ENCODE measurements at places on chromosomes 6 and 20.
A peak's percentile ranks its signal among the peaks of the same experiment; 100 is the strongest.

DNA sequence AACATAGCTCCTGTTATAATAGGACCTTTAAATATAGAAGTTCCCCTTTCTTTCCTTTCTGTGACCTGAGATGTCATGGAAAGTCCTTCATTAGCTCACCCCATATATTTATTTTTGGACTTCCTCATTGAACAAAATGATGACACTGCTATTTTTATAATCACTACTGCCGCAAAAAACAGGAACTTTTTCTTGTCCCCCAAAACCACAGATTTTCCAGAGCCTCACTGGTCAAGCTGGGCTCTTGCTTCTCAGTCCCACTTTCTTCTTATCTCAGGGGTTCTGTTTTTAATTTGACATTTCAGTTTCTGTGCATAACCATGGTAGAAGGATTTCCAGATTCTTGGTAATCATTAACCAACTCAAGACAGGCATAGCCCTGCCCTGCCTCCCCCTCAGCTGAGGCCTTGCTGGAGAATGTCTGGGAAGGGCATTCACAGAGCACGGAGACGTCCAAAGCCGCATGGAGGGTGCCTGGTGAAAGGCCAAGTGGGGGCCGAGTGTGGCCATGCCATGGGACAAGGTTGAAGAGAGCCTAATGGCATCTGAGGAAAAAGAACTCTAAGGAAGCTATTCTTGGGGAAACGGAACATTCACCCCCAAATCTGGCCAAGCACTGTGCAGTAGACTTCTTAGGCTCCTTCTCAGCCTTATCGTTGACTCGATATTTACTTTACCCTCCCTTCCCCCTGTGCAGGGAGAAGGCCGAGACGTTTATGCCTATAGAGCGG, 73.7 kb downstream of the EDN1 start:
- DNase-seq: no peak

DNA sequence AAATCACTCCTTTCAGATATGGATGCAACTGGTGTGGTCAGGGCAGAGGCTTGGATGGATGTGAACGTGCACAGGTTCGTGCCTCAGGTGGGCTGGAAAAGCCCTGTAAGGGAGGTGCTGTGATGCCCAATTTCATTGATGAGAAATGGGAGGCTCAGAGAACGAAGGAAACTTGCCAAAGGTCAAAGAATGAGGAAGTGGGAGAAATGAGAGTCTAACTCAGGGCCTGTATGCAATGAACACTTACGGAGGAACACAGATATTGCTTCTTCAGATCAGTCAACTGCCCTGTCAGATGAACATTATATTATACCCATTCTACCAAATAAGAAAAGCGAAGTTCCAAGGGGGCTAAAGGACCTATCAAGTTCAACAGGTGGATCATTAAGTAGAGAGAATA, 134.7 kb downstream of the RCAN2 start:
- DNase-seq: no peak

GRCh38 chr6:30646450-30647241, at the start of gene C6orf136:
C6orf136 (plus strand) TSS chr6:30647133; CDS start chr6:30647232, 99 bp downstream.
- DNase-seq: peak; percentile 94

- no peak for DNase-seq
Measured at GRCh38 chr6:169186496-169187169, 67.0 kb downstream of the THBS2 start.

DNA sequence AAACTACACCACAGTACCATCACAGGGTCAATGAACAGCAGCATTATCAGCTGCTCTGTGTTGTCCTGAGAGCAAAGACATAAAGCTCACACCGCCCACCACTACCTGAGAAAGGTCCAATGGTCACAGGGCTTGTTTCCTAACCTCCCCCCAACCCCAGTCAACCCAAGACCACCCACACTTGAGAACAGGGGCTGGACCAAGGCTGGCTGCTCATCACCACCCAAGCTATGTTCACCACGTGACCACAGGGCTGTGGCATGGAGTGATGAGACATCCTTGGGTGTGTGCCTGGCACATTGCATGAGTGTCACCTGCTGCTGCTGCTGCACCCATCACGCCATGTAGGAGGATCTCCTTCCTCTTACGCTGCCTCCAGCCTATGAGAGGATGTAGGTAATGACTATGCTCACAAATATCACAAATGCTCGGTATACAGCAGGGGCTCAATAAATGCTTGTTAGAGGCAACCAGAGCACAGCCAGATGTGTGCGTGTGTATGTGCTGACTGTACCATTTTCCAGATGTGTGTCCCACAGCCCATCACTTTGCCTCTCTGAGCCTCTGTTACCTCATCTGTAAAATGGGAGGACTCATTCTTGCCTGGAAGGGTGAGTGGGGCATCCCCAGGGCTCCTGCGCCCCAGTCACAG, 23.3 kb upstream of the SIRPA start:
- no peak for DNase-seq

GRCh38 chr6:89944826-89945407, 50.6 kb downstream of the GJA10 start:
- DNase-seq: no peak

GRCh38 chr6:165186041-165186440, 123.4 kb downstream of the C6orf118 start:
- no peak for DNase-seq

DNA sequence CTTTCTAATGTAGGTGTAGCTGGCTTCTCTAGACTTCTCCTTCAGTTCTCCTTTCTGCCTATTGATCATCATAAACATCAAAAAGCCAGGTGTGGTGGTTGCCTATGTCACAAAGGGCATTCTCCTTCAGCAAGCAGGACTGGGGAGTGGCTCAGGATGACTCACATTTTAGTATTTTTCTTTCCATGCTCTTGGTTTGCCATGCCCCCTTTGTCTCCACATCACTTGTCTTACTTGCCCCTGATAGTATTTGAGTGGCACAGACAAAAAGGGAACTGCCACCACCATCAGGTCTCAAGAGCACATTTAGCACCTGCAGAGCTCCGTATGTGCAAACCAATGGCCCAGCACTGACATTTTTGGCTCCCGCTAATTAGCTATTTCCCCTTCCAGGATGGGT, 698.8 kb downstream of the DHX35 start:
- no peak for DNase-seq

DNA sequence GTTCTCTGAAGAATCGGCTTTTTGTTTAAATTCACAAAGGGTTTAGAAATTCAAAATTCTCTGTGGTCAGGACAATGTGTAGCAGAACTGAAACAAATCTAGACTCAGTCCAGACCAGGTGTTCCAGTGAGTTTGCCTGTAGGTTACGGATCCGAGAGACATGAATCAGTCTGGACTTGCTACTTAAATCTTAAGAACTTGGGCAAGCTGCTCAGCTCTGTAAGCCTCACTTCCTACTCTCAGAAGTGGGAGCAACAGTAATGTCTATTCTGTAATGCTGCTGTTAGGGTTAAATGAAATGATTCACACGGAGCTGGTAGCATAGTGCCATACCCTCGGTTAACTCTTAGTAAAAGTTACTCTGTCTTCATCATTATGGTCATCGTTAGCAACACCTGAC, 37.7 kb downstream of the HECA start:
- no peak for DNase-seq

- DNase-seq: no peak
Measured at GRCh38 chr6:144606083-144606482, 320.9 kb downstream of the UTRN start.

DNA sequence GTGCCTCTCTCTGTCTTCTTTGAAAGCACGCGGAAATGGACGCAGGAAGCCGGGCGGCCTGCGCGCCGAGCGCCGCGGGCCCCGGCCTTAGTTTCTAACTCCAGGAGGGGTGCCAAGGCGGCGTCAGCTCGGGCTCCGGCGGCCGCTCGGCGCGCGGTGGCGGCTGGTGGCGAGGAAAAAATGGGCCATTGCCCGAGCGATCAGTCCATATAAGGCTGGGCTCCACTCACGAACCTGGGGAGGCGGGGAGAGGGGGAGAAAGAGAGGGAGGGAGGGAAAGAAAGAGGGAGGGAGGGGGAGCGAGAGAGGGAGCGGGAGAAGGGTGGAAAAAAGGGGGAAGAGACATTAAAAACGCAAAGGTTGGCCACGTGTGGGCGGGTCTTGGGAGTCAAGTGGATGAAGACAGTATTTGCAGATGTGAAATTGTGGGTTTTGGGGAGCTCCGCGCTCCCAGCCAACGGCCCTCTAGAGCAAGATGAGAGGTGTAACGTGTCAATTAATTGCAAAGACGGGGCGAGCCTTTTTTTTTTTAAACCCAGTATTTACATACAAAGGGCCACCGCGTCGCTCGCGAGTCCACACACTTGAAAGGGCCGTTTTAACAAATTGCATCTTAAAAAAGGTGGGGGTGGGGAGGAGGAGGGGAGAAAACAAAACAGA, at the start of gene NKX2-2:
TSS of gene NKX2-2 (minus strand) at position 184 of the 660 bp plus-strand sequence. CDS start 395 bp downstream, outside the sequence.
- DNase-seq: no peak

DNA sequence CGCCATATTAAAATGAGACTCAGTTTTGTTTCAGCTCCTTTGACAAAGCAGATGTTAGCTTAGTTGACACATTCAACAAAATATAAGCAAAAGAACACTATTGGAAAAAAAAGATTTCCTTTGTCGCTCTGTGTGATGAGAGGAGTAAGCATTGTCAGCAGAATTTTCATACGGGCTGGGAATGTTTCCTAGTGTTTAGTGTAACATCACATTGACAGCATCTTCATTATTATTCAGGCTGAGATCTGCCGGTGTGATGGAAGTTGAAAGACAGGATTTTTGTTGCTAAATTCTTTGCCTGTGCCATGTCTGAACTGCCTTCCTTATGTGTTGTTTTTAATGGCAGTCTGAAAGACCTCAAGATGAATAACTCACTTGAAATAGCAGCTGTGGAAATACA, 49.1 kb downstream of the GRM1 start:
- DNase-seq: no peak

- DNase-seq: no peak
Measured at GRCh38 chr6:131654326-131654725, 17.2 kb downstream of the ENPP3 start.

GRCh38 chr20:39112178-39112743, 150.1 kb downstream of the DHX35 start:
- no peak for DNase-seq

DNA sequence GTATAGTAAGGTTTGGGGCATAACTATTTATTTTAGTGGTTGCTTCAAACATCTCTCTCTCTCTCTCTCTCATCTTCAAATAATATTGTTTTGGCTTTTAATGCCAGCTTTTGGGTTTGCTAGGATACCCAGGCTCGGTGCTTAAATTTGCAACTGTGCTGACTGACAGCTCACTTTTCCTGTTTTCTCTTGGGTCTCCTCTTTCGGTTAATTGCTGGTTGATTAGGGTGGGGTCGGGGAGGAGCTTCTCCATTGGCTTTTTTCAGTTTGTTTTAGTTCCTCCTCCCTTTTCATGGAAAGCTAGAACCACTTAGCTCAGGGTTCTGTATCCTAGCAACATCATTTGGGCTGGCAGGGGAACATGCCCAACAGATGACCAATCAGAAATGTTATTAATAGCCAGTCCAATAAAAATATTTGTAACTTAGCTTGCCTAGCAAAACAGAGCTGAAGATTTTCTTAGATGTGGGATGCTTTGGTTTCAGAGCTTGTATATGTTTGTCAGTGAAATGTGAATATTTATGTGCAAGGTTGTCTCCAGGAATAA, 11.3 kb downstream of the TFAP2B start:
- DNase-seq: no peak

DNA sequence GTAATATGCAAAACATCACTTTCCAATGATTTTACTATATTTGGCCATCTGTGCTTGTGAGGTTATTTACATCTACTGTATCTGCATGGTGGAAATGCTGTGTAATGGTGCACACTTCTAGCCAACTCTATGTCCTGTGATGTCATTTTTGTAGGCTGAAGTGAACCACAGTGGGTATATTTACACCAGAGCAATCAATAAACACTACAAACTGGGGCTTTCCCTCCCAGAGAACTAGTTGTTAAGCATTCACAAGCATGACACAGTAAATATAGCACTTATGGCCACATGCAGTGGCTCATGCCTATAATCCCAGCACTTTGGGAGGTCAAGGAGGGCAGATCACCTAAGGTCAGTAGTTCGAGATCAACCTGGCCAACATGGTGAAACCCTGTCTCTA, 4.9 kb downstream of the SLC22A2 start:
- DNase-seq: no peak

DNA sequence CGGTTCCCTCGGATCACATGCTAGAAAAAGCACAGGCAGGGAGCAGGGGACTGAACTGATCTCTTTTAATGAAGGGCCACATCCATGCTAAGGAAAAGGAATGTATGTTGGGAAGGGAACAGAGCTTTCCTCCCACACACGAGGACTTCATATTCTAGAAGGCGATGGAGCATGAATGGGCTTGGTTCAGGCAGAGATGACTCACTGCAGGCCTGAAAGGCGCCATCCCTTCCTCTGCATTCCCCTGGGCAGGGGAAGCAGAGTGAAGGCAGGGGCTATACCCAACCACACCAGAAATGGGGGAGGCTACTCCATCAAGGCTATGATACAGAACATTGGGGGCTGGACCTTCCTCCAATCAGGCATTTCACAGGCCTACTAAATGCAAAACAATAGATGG, 30.6 kb downstream of the ELMO2 start:
- DNase-seq: no peak

GRCh38 chr6:27795697-27796494, 116.3 kb downstream of the OR2B2 start:
- no peak for DNase-seq

DNA sequence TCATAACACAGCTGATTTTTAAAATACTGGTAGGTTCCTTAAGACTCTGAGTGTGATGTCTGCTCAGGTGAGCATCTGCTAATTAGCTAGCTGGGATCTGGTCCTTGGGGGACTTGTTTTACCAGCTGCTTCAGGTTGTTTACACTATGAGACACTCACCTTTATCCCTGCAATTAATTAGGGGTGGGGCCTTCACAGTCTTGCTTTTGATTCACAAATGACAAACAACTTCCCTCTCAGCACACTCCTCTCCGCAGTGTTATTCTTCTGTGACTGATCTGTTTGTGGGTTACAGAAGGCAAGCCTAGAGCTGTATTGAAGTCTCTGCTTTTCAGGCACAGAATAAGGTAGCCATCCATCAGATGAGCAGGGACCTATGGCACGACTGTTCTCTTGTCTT, 62.0 kb upstream of the CD83 start:
- DNase-seq: no peak

GRCh38 chr6:47203266-47203937, 106.3 kb downstream of the TNFRSF21 start:
- DNase-seq: peak; percentile 16

- no peak for DNase-seq
Measured at GRCh38 chr6:118661831-118662230, 10.4 kb upstream of the CEP85L start.

- no peak for DNase-seq
Measured at GRCh38 chr20:18981962-18982539, 168.5 kb downstream of the SCP2D1 start.

DNA sequence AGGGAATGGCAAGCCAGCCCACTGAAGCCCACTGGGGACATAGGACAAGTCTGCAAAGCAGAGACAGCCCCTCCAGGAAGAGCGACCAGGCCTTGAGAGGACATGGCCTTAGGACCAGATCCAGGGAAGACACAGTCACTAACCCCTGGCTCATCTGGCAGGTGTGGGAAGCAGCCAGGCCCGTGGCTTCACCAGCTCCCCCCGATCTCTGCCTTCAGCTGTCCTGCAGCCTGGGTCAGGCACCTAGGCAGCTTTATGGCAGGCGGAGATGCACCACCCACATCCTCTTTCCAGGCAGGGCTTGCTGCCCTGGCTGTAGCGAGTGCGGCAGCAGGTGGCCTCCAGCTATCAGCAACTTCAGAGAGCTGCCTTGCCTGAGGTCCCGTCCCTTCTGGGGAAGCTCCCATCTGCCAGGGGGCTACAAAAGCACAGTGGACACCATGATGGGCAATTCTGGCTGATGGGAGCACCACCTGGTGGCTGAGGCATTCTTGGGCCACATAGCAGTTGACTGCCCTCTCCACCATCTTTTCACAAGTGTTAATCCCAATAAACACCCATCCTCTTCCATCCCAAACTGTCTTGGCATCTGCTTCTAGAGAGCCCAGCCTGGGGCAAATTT, 85.8 kb downstream of the DZANK1 start:
- no peak for DNase-seq

- no peak for DNase-seq
Measured at GRCh38 chr20:4488407-4489339, 233.0 kb upstream of the PRND start.
